ENCODE measurements at places on chromosomes 13 and 19.

DNA sequence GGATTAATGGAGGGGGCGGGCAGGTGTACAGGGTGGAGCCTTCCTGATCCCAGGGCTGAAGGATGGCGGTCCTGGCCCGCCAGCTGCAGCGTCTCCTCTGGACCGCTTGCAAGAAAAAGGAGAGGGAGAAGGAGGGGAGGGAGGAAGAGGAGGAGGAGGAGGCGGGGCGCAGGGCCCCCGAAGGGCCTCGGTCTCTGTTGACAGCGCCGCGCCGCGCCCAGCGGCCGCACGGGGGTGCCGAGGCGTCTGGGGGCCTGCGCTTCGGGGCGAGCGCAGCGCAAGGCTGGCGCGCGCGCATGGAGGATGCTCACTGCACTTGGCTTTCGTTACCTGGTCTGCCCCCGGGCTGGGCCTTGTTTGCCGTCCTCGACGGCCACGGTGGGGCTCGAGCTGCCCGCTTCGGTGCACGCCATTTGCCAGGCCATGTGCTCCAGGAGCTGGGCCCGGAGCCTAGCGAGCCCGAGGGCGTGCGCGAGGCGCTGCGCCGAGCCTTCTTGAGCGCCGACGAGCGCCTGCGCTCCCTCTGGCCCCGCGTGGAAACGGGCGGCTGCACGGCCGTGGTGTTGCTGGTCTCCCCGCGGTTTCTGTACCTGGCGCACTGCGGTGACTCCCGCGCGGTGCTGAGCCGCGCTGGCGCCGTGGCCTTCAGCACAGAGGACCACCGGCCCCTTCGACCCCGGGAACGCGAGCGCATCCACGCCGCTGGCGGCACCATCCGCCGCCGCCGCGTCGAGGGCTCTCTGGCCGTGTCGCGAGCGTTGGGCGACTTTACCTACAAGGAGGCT lies at the start of gene PPM1N:
Gene PPM1N, plus strand, starts transcription at position 33 of the 785 bp plus-strand sequence. Its CDS starts 30 bp downstream, at position 63.
- DNase-seq: peak; percentile 82

DNA sequence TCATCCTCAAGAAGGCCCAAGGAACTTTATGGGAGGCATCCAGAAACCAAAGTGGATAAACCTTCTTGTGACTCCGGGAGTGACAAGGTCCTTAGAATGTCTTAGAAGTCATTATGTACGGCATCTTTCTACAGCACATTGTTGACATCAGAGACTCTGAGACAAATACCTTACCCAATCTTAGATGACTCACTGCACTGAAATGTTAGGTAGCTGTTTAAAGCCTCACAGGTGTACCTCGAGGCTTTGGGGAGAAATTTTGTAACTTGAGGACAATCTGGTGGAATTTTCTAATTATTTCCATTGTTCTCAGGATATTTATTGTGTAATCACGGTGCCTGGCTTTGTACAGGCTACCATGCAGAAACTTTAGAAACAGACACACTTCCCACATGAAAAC lies 14.8 kb upstream of the LGALS13 start:
- DNase-seq: no peak

DNA sequence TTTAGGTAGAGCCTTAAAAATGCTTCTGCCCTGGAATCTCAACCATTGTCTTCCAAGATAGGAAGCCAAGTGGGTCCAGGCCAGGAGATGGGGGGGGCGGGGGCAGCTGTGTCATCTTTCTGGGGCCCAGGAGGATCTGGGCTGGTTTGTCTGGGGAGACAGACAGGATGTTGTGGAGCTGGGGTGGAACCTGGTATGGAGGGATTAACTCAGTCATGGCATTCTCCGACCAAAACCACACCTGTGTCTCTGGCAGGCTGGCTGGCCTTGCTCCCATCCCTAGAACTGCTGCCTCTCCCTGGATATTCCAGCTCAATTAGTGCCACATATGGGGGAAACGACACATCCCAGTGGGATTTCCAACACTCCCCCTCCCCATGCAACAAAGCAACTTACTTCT lies 2.7 kb upstream of the MAP2K7 start:
- no peak for DNase-seq

- DNase-seq: no peak
Observed at GRCh38 chr13:70622796-70623195, 514.5 kb upstream of the KLHL1 start.

DNA sequence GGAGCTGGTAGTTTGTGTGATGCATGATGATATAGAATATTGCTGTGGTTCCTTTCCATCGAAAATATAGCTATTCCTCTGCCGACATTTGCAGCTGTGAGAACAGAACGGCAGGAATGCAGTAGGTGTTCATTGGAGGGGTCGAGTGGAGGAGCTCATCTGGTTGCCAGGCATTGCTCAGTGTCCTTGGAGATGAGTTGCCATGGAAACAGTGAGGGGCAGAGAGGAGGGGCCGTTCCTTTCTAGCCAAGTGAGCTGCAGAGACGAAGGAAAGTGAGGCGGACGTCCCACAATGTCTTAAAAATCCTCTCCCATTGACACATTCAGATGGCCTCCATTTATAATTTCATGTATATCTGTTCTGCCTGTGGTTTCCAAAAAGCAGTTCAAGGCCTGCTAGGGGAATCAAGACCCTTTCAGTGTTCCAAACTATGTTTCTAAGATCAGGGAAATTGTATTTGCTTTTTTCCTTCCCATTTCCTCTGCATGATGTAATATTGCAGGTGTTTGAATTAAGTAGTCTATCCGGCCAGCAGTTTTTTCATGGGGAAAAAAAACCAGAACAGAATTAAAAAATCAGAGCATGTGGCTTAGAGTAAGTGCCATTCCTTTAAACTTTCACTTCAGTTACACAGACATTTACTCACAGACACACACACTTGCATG lies 41.2 kb upstream of the ZNF835 start:
- no peak for DNase-seq

GRCh38 chr19:40262422-40262821 lies 22.7 kb downstream of the AKT2 start:
- DNase-seq: no peak

- no peak for DNase-seq
Observed at GRCh38 chr19:33204136-33204973, 10.2 kb downstream of the LRP3 start.

- DNase-seq: no peak
Observed at GRCh38 chr19:56291867-56292266, 19.3 kb downstream of the EDDM13 start.

DNA sequence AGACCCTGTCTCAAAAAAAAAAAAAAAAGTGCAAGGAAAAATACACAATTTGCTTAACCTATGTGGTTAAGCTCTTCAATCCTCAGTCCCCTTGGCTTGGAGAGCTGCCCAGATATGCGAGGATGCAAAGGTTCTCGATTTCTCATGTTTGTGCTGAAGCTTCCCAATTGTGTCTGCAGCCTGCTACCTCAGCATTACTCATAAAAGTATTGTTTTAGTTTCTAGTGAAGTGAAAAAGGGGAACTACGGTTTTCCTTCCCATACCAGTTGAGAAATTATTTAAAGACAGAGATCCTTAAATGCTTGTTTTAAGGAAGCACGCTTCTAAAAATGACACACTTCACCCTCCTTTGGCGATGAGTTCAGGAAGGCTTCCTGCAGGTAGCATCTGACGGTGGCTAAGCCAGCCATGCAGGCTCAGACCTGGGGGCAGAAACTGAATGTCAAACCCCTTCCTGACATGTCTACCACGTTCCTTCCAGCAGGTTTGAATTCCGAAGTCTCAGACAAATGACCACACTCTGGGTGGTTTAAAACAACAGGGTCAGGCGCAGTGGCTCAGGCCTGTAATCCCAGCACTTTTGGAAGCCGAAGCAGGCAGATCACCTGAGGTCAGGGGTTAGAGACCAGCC lies 47.9 kb downstream of the RUBCNL start:
- DNase-seq: no peak

DNA sequence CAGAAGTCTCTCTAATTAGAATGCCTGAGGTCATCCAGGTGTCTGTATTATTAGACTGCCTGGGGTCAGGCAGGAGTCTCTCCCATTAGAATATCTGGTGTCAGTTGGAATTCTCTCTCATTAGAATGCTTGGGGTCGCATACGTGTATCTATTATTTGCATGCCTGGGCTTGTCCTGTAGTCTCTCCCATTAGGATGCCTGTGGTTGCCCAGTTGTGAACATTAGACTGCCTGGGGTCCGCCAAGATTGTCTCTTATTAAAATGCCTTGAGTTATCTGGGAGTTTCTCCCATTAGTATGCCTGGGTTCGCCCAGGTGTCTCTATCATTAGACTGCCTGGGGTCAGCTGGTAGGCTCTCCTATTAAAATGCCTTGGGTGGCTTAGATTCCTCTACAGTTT lies 1494.7 kb downstream of the UQCRFS1 start:
- DNase-seq: no peak

- DNase-seq: no peak
Observed at GRCh38 chr19:30093966-30094755, 152.1 kb downstream of the URI1 start.

- no peak for DNase-seq
Observed at GRCh38 chr19:7921967-7922835, 2.1 kb downstream of the SNAPC2 start.

DNA sequence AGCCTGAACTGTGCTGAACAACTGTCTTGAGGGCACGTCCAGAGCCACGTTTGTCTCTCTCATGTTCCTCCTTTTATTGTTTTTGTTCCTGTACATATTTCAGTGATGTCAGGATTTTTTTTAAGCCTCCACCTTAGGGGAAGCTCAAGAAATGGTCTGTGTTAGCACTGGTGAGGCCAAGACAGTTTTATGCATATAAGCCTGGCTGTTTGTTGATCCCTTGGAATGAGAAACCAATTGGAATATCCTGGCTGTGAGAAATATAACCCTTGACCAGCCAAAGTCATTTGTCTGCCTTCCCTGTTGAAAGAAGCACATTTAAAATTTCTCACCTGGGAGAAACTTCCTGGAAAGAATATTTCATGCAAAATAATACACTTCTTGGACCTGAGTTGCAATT lies 115.8 kb downstream of the DNAJC15 start:
- DNase-seq: no peak

GRCh38 chr19:6750062-6750461 lies 10.6 kb downstream of the TRIP10 start:
- DNase-seq: no peak

DNA sequence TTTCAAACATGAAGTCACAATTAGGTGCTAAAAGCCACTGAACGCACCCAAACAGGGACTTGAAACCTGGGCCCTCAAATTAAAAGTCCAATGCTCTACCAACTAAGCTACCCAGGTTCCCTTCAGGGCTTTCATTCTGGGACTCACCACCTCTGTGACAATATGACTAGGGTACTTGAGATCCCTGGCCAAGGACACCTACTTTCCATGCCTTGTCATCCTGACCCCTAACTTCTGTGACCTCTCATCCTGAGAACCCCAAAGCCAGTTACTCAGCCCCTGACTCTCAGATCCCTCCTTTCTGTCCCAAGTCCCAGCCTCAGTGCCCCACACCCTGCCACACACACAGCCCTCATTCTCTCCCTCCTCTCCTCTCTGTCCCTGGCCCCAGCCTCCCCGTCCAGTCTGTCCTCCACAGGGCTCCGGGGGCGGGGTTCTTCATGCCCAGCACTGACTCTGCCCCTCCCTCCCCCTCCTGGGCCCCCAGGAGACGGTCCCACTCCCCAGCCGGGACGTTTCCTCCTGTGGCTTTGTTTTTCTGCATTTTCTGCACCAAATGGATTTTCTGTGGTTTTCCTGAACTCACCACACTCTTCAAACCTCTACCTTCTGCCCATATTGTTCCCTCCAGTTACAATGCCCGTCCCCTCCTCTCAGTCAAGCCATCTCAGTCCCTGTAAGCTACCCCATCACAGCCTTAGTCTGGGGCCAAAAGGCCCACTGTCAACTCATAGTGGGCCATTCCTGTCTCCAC lies 7.0 kb downstream of the RCN3 start:
- DNase-seq: no peak

DNA sequence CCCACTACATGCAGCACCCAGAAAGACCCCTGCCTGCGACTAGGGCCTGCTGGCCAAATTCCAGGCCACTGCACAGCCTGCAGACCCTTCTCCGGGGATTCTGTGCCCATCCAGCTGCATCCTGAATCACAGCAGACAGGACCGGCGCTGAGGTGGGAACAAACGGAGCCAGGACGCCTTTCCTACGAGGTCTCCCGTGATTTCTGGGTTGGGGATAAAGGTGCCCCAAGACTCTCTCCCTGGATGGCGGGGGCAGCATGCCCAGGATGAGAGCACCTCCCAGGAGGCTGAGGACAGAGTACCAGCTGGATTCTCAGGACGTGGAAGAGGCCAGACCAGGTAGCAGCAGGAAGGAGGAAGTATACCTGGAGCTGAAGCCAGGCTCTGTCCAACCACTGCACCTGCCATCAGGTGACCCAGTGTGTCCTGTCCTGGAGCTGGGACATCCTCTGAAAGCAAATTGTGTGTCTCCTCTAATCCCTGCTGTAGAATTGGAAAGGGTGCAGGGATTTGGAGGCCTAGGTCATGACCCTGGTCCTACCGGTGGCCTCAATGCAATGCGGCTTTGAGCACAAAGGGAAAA lies 3.4 kb upstream of the FUT5 start:
- DNase-seq: no peak

- DNase-seq: no peak
Observed at GRCh38 chr19:39843919-39844793, 2.0 kb downstream of the FBL start.

- DNase-seq: no peak
Observed at GRCh38 chr19:15251749-15252397, 19.6 kb upstream of the EPHX3 start.

GRCh38 chr19:30930941-30931706 lies 418.1 kb downstream of the TSHZ3 start:
- no peak for DNase-seq

GRCh38 chr13:49597043-49597641 lies 11.8 kb upstream of the RCBTB1 start:
- no peak for DNase-seq

GRCh38 chr13:43107780-43108179 lies 84.4 kb downstream of the DNAJC15 start:
- DNase-seq: no peak

DNA sequence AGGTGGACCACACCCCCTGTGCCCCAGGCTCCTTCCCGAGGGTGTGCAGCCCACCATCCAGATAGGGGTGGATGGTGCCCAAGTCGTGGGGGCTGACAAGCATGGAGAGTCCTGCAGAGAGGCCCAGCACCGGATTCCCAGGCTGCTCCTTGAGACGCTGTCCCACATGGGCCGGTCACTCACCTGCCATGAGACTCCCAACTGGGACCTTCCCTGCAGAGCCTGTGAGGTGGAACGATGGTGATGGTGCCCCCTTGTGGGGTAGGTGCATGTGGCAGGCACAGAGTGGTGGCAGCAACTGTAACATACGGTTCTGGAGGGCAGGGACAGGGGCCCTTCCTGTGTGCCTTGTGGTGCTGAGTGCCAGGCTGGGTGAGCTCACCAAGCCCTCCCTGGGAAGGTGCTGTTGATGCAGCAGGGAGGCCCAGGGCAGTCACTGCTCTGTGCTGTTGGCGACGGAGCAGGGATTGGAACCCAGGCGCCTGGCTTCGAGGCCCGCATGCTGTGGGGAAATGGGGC lies 33.1 kb downstream of the PPP1R37 start:
- DNase-seq: peak; percentile 72

- no peak for DNase-seq
Observed at GRCh38 chr13:38914070-38914469, 76.6 kb downstream of the STOML3 start.

GRCh38 chr19:10503002-10503789 lies at the start of gene KEAP1:
TSS of gene KEAP1 (minus strand) at chr19:10503356. CDS start at chr19:10500033, 3,323 bp downstream.
- DNase-seq: peak; percentile 59
